ENCODE measurements at places on chromosomes 3 and 15.

DNA sequence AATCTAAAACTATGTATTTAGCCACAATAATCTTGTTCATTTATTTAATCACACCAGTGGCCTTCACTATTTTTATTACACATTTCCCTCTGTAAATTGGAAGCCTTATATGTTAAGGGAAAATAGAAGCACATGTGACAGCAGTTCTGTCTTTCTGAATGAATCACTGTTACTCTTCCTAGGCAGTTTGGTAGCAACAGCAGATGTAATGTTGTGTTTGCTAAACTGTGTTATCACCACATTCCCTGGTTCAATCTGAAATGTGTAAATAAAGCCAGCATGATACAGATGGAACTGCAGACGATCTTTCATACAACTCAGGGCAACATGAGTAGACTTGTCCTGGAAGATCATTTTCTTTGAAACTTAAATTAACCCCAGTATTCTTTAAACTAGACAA is 220.1 kb downstream of the MCTP2 start:
- DNase-seq = no peak

DNA sequence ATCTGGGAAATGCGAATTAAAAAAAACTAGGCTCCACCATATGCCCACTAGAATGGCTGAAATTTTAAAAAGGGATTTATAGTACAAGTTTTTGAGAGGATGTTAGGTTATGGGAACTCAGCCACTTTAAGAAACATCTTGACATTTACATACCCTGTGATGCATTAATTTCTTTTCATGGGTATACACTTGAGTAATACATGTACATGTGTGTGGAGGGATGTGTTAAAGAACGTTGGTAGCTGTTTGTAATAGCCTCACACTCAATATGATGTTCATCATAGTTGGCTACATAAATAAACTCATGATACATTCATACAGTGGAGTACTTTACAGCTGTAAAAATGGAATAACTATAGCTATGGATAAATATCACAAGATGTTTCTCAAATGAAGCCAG is 40.9 kb downstream of the MEF2A start:
- DNase-seq = no peak

DNA sequence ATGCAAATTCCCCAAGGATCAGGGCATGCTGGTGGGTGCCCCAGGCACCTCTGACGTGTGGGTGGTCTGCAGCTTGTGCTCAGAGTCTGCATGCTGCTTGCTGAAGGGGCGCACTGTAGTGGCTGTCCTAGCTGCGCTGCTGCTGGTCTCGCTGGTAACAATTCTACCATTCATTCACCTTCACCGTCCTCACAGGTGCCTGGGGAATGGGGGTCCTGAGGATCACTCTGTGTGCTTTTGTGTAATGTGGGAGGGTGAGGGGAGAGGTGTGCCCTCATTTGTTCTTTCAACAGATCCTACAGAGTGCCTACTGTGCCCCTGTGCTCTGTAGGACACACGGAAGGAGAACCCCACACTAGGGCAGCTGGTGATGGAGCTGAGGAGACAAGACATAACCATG is 2.1 kb upstream of the ITGA11 start:
- no peak for DNase-seq

GRCh38 chr15:51062736-51063135 is 32.0 kb downstream of the TNFAIP8L3 start:
- no peak for DNase-seq

- DNase-seq = no peak
These were observed 908.1 kb upstream of the ALCAM start for GRCh38 chr3:104458657-104459056.

DNA sequence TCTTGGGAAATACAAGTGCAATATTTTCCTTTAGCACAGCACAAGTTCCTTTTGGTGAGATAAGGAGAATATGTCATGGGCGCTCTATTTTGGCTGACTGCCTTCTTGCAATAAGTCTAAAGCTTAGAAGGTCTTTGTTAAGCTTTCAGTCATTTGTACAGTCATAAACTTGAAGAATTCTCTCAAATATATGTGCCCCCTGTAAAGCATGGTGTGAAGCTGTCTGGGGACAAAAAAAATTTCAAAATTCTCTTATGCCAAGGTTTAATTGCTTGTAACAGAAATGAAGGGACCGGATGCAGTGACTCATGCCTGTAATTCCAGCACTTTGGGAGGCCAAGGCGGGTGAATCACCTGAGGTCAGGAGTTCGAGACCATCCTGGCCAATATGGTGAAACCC is 21.7 kb upstream of the ARID3B start:
- DNase-seq = peak; percentile 88

DNA sequence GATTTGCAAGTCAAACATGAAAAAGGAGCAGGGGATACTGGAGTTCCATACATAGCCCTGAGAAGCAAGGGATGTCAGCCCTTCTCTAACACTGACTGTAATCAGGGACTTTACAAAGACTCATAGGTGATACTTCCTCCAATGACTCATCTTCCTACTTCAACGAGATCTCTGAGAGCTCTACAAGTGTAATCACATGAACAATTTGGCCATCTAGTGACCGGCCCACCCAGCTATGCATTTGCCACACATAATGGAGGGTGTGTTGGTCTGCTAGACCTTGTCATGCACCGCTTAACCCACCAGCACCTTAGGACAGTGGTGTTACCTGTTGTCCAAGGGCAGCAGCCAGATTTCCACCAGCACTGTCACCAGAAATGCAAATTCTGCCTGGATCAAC is 75.3 kb downstream of the NCEH1 start:
- DNase-seq = peak; percentile 75

DNA sequence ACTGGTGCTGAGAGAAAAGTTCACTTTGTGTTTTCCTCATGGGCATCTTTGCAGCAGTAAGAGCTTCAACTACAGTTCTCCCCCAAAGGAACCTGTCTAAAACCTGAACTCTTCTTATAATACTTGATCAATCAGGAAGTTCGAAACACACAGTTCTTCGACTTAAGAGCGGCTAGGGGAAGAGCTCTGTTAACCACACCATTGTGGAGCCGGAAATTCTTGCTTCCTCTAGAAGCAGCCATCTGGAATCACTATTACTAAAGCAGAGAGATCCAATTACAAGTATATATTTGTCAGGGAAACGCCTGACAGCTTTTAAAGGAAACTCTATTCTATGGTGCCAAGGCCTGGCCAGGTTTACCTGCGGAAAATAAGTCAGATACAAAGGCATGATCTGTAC is 337.3 kb upstream of the CBLB start:
- DNase-seq = no peak

DNA sequence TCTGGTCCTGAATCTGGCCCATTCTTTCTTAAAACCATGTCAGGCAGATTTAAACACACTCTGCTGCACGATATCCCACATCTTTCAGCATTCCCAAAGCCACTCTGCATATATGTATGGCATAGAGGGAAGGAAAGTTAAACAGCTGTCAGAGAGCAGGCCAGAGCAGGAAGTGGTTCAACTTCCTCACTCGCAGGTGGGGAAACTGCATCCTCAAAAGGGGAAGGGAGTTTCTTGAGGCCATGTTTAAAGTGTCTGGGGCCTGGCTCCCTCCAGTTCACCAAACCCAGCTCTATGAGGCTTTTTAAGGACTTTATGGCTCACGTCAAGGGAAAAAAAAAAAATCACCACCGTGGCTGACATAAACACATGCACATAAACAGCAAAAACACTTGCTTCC is 123.1 kb downstream of the OPA1 start:
- DNase-seq = no peak

DNA sequence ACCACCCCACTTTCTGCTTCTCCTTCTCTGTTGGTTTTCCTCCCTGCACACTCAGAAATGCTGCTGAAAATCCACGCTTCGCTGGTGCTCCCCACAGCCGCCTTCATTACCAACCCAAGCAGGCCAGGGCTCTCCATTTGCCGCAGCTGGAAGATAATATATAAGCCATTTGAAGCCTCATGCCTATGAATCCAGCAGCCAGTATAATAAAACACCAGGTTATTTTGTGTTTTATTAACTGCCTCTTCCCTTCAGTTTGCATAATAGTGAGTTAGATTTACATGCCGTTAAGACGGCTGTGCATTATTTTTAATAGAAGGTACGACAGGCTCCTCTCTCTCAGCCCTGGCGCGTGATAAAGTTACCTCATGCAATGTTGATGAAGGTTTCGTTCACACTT is 86.6 kb downstream of the TOP2B start:
- no peak for DNase-seq

GRCh38 chr3:90121326-90121725 is 1013.9 kb downstream of the EPHA3 start:
- DNase-seq = no peak

- DNase-seq = no peak
These were observed 6.8 kb downstream of the IL17RE start for GRCh38 chr3:9909221-9910013.

DNA sequence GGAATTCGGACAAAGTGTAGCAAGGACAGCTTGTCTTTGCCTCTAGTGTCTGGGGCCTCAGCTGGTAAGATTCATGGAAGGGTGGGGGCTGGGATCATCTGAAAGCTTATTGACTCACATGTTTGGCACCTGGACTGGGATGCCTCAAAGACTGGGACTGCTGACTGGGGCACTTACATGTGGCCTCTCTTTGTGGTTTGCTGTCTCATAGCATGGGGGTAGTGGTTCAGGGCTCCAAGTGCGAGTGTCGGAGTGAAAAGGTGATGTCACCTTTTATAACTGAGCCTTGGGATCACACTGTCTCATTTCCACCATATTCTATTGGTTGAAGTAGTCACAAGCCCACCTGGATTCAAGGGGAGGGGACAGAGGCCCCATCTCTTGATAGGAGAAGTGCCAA is 6.8 kb downstream of the MFSD1 start:
- DNase-seq = peak; percentile 65

DNA sequence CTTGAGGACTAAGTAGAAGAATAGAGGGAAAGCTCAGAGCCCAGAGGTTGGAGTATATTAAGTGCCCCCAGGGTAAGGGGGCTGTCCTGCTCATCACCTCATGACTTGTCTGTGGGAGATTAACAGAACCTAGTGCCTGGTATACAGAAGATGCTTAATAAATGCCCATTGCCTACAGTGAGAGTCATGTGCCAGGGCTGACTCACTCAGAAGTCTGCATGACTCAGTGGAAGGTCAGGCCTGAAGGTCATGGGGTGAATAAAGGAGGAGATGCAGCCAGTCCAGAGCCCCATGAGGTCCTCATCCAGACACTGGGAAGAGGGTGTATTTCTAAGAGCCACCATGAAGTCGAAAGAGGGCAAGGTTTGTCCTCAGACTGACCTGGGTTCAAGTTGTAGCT is 62.5 kb upstream of the TLE3 start:
- DNase-seq = peak; percentile 70

DNA sequence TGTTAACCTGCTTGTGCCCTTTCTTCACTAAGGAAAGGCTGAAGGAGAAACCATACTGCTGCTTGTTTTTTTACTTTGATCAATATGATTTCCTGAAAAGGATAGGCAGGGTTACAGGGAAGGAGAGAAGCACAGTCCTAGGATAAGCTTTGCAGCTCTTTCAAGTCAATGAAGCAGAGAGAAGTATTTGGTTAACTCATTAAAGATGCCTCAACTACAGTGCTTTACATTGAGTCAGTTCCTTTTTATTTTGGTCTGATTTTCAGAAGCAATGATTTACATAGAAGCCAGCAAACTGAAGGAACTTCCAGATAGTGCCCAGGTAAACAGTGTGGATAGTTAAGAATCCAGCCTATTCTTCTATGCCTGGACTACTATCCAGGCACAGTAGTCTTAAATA is 64.8 kb downstream of the ARIH1 start:
- no peak for DNase-seq
